ENCODE measurements at places on chromosomes 16 and 17.

- DNase-seq, result no peak
Measured at GRCh38 chr16:14004031-14004728, 66.9 kb upstream of the MRTFB start.

DNA sequence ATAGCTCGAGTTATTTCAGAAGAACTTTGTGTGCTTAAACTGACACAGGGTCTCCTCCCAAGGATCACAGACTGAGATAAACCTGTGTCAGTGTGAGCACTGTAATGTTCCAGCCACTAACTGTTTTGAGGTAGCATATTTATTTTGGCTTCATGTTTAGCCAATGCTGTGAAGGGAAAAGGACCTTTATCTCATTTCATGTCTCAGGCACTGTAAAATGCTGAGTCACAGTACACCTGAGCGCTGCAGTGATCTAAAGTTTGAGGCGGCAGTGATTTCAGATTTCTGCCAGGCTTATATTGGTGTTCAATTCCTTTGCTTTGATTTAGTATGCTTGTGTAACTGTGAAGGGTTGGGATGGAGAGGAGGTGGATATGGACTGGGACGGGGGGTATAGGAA, 3.1 kb upstream of the DNAJA2 start:
- no peak for DNase-seq

- no peak for DNase-seq
Measured at GRCh38 chr16:8293413-8293812, 296.9 kb downstream of the TMEM114 start.

- no peak for DNase-seq
Measured at GRCh38 chr17:29825604-29826003, 104.4 kb downstream of the SSH2 start.

GRCh38 chr16:82456683-82457082, 170.1 kb upstream of the CDH13 start:
- DNase-seq, result peak; percentile 81

DNA sequence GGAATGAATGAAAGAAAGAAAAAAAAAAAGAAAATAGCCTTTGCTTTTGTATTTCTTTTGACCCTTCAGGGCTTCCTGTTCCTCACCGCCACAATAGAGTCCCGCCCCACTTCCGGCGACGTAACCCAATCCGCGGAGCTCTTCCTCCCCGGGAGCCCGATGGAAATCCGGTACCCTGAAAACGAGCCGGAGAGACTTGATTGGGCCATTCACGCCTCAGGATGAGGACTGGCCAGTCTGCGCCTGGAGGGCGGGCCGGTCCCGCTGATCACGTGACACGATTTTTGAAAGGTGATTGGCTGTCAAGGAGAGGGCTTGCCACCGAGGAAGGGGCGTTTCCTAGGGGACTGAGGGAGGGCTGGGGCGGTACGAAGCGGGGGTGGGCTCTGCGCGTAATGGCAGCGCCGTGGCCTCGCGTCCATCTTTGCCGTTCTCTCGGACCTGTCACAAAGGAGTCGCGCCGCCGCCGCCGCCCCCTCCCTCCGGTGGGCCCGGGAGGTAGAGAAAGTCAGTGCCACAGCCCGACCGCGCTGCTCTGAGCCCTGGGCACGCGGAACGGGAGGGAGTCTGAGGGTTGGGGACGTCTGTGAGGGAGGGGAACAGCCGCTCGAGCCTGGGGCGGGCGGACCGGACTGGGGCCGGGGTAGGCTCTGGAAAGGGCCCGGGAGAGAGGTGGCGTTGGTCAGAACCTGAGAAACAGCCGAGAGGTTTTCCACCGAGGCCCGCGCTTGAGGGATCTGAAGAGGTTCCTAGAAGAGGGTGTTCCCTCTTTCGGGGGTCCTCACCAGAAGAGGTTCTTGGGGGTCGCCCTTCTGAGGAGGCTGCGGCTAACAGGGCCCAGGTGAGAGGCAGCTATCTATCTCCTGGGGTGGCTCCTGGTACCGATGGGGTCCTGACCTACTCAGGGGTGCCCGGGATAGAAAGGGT, at the start of the genes PSME3IP1 and RSPRY1:
TSS of gene PSME3IP1 (minus strand) at position 95 of the 927 bp plus-strand sequence. CDS start 12,185 bp downstream, outside the sequence.
TSS of gene RSPRY1 (plus strand) at position 385 of the 927 bp plus-strand sequence. CDS start 18,330 bp downstream, outside the sequence.
- DNase-seq, result peak; percentile 99

- DNase-seq, result no peak
Measured at GRCh38 chr16:78761427-78761826, 662.0 kb downstream of the WWOX start.

GRCh38 chr17:82228278-82228841, 482 bp upstream of the SLC16A3 start:
- DNase-seq, result no peak

DNA sequence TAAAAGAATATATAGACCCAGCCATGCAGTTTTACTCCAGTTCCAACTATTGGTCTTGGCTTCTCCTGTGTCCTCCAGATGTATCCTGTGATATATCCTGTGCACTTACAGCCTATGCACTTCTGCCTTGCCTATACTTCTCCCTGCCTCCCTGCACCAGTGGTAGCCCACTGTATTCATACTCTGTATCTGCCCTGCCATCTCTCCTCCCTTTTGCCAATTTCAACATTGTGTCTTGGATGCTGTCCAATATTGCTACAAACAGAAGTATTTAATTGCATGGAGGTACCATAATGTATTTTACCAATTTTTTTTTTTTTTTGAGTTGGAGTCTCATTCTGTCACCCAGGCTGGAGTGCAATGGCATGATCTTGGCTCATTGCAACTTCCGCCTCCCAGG, 242.7 kb downstream of the HAPSTR1 start:
- no peak for DNase-seq

- no peak for DNase-seq
Measured at GRCh38 chr16:55605754-55606336, 39.4 kb downstream of the CAPNS2 start.

DNA sequence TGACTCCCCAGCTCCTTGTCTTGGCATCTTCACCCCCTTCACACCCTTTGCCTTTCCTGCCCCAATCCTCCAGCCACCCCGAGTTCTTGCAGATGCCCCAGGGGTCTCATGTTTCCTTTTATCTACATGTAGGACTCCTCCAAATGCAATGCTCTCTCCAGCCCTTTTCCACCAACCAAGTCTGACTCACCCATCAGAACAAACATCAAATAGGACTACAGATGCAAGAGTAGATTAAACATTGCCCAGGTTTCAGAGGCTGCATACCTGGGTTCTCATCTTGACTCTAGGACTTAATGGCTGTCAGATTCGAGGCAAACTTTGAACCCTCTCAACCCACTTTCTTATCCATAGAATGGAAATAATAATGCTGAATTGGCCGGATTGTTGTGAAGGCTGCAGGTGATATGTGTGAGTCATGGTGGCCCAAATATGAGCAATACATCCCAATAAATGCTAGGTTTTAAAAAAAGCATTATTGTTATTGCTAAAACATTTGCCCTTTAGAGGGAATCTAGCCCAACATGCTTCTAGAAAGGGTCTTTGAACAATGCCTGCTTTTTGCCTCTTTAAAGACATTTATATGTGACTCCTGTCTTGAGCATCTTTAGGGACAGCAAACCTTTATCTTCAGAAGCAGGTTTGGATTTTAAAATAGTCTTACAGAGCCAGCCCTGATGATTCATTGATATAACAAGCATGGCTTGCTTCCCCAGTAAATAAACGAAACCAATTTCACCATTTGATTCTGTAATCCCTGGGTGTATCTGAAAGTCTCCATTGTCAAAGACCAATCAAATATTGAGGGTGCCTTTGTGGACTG, 310.1 kb downstream of the FOXL1 start:
- DNase-seq, result no peak

- DNase-seq, result no peak
Measured at GRCh38 chr16:81560979-81561657, 116.5 kb downstream of the CMIP start.

GRCh38 chr17:19305256-19305655, 57.3 kb downstream of the B9D1 start:
- no peak for DNase-seq

Data from H4 (cell line).